ENCODE measurements at places on chromosomes 13 and 19.

- no peak for DNase-seq
Measured at GRCh38 chr19:55650126-55650557, 2.1 kb downstream of the CCDC106 start.

GRCh38 chr13:41054212-41054877 lies 7.0 kb upstream of the WBP4 start:
- DNase-seq, result peak; percentile 10

DNA sequence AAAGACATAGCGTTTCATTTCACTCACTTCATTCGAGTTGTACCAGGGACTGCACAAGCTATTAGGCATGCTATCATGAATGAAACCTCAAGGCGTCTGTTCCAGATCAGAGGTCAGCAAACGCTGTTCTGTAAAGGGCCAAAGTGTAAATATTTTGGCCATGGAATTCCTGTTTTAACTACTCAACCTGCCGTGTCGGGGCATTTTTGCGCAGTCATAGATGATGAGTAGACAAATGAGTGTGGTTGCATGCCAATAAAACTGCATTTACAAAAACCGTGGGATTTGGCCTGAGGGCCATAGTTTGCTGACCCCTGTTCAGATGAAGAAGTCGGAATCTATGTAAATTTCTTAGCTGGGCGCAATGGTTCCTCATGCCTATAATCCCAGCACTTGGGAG lies 6.5 kb downstream of the INSR start:
- peak; percentile 57 for DNase-seq

DNA sequence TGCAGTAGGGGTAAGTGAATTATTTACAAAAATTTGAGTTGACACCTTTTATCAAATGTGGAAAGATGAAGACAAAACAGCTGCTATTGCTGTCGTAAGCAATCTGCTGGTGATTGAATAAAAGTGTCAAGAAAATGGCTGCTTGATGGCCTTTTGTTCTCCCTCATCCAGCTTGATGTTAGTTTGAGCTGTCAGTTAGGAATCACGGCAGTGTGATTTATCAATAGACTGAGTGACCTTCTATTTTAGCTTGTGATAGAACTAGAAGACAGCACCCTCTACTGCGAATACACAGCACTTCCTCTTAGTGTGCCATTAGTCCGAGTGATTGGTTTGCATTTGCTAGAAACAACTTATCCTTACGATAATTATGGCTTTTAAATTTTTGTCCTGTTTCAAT lies 76.3 kb downstream of the MZT1 start:
- DNase-seq, result no peak

DNA sequence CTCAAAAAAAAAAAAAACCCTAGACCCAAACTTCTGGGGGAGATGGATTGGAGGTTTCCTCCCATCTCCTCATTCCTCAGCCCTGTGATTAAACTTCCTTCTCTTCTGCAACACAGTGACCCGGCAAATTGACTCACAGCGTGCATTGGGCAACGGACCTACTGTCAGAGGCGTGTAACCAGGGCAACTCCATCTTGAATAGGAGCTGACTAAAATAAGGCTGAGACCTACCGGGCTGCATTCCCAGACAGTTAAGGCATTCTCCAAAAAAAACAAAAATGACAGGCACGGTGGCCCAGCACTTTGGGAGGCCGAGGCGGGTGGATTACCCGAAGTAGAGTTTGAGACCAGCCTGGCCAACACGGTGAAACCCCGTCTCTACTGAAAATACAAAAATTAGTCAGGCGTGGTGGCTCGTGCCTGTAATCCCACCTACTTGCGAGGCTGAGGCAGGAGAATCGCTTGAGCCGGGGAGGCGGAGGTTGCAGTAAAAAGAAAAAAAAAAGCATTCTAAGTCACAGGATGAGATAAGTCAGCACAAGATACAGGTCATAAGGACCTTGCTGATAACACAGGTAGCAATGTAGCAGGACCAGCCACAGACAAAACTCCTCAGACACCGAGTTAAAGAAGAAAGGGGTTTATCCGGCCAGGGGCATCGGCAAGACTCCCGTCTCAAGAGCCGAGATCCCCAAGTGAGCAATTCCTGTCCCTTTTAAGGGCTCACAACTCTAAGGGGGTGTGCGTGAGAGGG lies 5.4 kb upstream of the NLRP7 start:
- DNase-seq, result peak; percentile 71

GRCh38 chr13:94657167-94657566 lies 55.2 kb downstream of the SOX21 start:
- DNase-seq, result no peak

GRCh38 chr19:49231389-49231788 lies 73.8 kb downstream of the TRPM4 start:
- peak; percentile 28 for DNase-seq

GRCh38 chr13:50401049-50401505 lies 385.8 kb downstream of the KCNRG start:
- DNase-seq, result no peak

DNA sequence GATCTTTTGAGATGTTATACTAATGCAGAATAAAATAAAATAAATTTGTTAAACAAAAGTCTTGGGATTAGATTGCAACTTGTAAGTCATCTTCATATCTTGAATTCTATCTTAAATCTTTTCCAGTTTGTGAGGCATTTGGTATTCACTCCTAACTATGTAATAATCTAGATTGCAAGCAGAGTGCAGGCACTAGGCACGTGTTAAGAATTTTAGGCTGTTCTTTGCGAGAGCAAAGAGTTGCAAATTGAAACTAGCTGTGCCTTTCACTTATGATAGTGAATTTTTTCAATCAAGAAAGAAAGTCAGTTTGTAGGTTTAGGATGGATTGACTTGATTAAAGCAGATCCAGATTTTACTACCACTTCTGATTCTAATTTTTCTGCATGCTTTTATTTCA lies 264.1 kb upstream of the SPRY2 start:
- no peak for DNase-seq

- no peak for DNase-seq
Measured at GRCh38 chr19:7230826-7231225, 63.4 kb downstream of the INSR start.

GRCh38 chr13:29923554-29924481 lies 73.4 kb upstream of the UBL3 start:
- DNase-seq, result peak; percentile 95

GRCh38 chr19:29795461-29796172 lies 16.2 kb upstream of the CCNE1 start:
- DNase-seq, result no peak

DNA sequence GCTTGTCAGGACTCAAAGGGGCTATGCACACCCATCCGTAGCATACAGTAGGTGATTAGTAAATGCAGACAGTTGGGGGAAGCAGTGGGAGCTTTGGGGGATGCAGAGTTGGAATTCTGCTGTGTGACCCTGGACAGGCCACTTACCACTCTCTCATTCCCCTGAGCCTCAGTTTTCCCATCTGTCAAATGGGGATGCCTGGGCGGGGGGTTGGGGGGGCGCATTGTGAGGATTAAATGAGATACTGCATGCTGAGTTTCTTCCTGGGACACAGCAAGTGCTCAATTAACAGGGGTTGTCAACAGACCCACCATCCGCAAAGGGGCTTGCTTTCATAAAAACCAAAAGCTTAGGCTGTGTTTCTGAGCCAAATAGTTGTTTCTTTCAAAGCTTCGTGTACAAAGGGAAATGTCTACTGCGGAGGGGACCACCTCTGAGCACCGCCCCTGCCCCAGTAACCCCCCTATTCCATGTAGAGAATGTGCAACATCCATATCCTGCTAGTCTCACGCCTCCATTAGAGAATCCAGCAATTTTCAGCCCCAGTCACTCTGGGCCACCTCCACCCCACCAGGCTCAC lies 132.4 kb downstream of the IER2 start:
- no peak for DNase-seq

- DNase-seq, result no peak
Measured at GRCh38 chr19:49395581-49396407, 7.7 kb downstream of the KASH5 start.

GRCh38 chr19:3782330-3782729 lies 3.9 kb downstream of the MATK start:
- DNase-seq, result no peak

GRCh38 chr13:33185853-33186252 lies 99.7 kb downstream of the STARD13 start:
- DNase-seq, result no peak

GRCh38 chr19:38478273-38478971 lies 44.9 kb downstream of the RYR1 start:
- peak; percentile 75 for DNase-seq

DNA sequence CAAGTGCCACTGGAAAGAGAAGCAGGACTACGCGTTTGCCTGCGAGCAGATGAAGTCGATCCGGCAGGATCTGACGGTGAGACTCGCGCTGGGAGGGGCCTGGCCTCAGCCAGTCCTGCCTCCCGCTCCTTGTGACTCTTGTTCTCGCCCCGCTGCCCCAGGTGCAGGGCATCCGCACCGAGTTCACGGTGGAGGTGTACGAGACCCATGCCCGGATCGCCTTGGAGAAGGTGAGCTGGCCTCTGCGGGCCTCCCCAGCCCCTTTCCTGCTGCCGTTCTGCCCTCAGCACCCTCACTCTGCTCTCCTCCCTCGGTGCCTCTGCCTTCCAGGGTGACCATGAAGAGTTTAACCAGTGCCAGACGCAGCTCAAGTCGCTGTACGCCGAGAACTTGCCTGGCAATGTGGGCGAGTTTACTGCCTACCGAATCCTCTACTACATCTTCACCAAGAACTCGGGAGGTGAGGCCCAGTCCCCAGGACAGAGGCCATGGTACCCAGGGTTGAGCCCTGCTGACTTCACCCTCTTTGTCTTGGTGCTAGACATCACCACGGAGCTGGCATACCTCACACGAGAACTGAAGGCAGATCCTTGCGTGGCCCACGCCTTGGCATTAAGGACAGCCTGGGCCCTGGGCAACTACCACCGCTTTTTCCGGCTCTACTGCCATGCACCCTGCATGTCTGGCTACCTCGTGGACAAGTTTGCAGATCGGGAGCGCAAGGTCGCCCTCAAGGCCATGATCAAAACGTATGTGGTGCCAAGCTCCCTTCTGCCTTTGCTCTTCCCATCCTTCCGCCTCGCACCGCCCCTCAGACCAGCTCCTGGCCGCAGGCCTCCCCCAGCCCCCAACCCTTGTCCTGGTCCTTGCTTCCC lies 5.6 kb downstream of the LENG9 start:
- no peak for DNase-seq

GRCh38 chr19:2117215-2117960 lies 20.7 kb downstream of the IZUMO4 start:
- no peak for DNase-seq

- no peak for DNase-seq
Measured at GRCh38 chr13:78131811-78132210, 213.2 kb upstream of the EDNRB start.

DNA sequence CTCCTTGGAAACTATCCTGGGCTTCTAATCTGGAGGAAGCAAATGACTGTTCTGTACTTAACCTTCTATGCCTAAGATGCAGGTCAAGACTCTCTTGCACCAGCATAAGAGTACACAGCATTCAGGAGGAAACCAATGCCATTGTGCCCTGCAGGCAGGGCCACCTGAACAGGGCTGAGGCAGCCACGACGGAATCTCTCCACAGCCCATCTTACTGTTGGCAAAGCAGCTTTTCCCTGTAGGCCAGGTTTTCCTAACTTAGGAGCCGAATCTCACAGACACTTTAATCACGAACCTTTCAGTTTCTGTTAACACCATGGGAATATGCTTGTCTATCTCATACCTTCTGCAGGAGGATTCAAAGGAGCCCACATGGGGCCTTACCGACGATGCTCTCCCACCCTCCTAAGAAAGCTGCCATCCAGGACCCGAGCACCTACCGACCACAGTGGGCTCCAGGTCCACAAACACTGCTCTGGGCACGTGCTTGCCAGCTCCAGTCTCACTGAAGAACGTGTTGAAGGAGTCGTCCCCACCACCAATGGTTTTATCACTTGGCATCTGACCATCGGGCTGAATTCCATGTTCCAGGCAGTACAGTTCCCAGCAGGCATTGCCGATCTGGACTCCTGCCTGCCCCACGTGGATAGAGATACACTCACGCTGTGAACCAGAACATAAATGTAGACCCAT lies 2.6 kb downstream of the TUBA3C start:
- DNase-seq, result no peak

GRCh38 chr19:7860714-7861618 lies 13.2 kb downstream of the PRR36 start:
- no peak for DNase-seq

DNA sequence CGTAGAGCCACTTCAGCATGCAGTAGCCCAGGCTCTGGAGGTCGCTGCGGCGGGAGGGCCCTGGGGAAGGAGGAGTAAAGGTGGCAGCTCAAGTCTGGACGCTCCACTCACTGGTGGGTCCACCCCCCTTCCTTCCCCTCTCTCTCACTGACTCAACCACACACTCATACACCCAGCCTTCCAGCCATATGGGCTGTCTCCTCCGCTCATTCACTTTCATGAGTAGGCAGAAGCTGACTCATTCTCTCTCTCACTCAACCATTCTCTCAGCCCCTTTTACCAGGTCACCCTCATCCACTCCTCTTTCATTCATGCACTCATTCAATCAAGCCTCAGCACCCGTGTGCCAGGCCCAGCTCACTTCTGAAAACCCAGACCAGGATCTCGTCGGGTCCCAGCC lies 27.5 kb upstream of the SIGLEC11 start:
- no peak for DNase-seq

DNA sequence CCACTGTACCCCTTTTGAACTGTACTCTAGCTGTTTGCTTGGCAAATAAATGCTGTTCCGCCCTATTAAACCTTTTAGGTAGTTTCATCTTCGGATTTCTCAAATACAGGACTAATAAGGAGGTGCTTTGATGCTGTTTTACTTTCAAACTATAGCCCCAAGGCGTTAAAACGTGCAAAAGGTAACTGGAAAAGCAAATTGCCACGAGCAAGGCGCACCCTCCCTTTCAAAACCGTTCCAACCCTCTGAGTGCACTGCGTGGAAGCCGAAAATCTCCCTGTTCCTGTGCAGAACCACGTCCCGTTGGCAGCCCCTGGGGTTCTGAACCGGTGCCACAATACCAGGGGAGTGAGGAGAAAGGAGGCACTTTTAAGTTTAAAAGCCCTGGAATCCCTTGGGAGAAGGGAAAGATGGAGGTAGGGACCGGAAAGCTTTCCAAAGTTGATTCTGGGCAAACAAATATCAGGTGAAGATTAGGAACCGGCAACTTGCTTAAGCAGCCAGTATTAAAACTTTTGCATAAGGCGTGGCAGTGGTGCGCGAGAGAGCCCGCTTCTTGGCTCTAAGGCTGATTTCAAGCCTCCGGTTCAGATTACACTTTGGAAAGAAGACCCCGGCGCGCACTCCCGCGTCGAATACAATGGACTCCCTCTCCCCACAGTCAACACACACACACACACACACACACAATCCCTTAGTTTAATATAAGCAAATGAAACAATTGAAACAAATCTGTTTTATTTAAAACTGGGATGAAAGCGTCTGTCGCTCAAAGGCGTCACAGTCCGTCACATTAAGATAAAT lies 9.5 kb downstream of the POU4F1 start:
- DNase-seq, result peak; percentile 63
